ENCODE measurements at places on chromosomes 2 and 18. TPM values are rescaled to one million over a fixed set of nuclear protein-coding genes. Genes with fewer than 3 reads are reported as not detected.

DNA sequence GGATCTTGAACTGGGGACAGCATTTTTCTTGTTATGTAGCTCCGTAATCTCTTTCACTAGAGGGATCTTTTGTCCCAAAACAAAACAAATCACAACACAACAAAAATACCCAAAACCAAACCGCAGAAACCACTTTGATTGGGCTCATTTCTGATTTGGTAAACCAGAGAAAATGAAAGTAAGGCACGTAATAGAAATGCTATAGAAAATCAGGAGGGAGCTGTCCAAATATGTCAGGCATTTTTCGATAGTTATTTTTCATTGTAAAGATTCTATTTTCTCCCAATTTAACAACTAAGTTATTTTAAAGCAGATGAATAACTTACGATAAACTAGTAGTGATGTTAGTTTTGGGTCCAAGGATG is 406.5 kb downstream of the XIRP2 start:
- DNase-seq: peak; percentile 7

The RASGRP3 gene
- total RNA-seq: 2.6 TPM

- DNase-seq: no peak
Observed at GRCh38 chr2:62315476-62315875, 119.6 kb downstream of the B3GNT2 start.

GRCh38 chr2:7601990-7602389 is 684.8 kb downstream of the RNF144A start:
- no peak for DNase-seq

GRCh38 chr2:72220170-72220569 is 72.5 kb upstream of the CYP26B1 start:
- DNase-seq: no peak

- no peak for DNase-seq
Observed at GRCh38 chr18:76494231-76495005, 624 bp downstream of the ZNF516 start.

GRCh38 chr2:235325151-235325550 is 168.7 kb upstream of the AGAP1 start:
- no peak for DNase-seq

DNA sequence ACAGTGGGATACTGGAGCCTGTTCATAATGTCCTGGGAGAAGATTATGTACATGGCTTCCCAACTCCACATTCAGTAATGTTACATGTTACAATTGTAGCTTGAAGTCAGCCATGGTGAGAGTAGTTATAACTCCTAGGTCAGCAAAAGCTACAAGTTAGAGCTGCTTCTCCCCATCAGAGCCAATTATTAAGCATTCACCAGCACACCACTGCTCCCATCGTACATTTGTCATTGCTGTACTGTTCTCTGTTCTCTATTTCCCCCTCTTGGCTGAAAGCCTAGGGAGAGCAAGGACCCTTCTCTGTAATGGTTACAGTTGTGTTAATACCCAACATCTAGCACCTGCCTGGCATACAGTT is 5.3 kb upstream of the TLK1 start:
- DNase-seq: no peak

DNA sequence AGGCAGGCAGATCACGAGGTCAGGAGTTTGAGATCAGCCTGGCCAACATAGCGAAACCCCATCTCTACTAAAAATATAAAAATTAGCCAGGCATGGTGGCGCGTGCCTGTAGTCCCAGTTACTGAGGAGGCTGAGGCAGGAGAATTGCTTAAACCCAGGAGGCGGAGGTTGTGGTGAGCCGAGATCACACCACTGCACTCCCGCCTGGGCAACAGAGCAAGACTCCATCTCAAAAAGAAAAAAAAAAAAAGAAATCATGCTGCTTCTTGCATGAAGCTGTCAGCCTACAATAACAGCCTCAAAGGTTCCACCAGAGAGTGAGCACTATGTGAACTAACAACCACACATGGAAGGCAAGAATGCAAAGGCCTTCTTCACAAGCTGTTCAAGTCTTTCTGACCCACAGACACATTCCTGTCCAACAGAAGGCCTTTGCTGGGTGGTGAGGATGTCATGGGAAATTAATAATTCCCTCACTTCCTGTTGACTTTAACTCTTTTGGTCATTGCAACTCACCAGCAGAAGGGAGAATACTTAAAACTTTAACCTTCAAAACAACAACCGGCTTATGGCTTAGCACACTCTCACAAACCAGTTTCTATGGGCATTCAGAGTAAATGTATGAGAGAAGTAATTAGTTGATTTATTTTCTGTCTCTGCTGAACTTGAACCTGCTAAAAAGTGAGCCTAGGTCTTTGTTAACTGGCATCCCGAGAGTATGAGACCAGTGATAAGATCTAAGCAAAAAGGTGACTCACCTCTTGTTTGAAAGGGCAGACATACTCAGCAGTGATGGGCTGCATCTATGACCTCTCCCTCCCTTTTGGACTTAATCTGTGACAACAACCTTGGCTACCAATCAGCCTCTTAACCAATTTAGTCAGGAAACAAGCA is 11.8 kb downstream of the PLEKHM3 start:
- DNase-seq: no peak

The PRKAG3 gene
- not detected for total RNA-seq

DNA sequence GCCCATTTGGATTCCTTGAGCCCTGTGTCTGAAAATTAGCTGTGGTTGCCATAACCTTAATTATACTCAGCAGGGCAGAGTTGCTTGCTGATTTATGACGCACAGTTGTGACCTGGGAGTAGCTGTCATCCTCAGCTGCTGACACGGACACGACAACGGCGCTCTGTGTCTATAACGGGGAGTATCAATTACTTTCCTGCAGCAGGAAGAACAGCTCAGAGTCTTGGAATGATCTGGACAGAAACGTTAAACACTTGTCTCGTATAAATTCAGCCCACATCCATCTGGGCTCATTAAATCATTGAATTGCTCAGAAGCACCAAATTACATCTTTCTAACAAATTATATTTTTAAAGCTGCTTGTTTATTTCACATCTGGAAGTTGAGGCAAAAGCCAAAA is 116.3 kb downstream of the SEPTIN10 start:
- no peak for DNase-seq

- no peak for DNase-seq
Observed at GRCh38 chr2:225310745-225311144, 88.8 kb upstream of the NYAP2 start.

GRCh38 chr2:214995926-214996670 is 142.3 kb downstream of the ABCA12 start:
- DNase-seq: no peak

- DNase-seq: no peak
Observed at GRCh38 chr2:23241121-23241520, 143.9 kb upstream of the KLHL29 start.
